ENCODE measurements at places on chromosomes 12 and 14. TPM values are rescaled to one million over a fixed set of nuclear protein-coding genes. Genes with fewer than 3 reads are reported as not detected.

The RNF10 gene
- 86.6 TPM for total RNA-seq

The SYT1 gene
- 13.8 TPM for total RNA-seq

The KCNMB4 gene
- total RNA-seq = 9.7 TPM

The SDR9C7 gene
- not detected for total RNA-seq

The C3AR1 gene
- total RNA-seq = 7.0 TPM

The ALDH1L2 gene
- 27.7 TPM for total RNA-seq

All from urinary bladder (tissue), 4 donors.